ENCODE measurements at places on chromosomes 6 and 20.

DNA sequence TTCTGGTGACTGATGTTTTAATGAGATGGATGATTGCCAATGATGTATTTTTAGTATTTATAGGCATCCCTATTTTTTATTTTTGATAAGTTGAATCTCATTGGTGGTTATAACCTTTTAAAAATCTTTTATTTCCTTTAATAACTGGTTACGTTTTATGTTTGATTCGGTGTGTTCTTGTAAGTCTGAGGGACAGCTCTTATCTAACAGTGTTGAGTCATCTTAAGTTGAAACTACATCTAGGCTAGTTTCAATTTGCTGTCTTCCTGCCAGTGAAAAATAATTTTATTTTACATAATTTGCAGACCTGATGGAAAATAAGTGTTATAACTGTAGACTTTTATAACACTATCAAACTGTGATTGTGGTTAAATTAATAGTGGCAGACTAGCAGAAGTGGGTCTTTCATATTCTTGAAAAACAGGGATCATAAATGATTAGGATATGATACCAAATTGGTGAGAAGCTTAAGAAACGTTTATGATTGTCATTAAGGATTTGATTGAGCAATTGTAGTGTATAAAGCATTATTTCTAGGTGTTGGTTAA, 4.6 kb downstream of the AFDN start:
- DNase-seq, result no peak

GRCh38 chr20:12605751-12606150, 403.0 kb upstream of the SPTLC3 start:
- DNase-seq, result no peak

DNA sequence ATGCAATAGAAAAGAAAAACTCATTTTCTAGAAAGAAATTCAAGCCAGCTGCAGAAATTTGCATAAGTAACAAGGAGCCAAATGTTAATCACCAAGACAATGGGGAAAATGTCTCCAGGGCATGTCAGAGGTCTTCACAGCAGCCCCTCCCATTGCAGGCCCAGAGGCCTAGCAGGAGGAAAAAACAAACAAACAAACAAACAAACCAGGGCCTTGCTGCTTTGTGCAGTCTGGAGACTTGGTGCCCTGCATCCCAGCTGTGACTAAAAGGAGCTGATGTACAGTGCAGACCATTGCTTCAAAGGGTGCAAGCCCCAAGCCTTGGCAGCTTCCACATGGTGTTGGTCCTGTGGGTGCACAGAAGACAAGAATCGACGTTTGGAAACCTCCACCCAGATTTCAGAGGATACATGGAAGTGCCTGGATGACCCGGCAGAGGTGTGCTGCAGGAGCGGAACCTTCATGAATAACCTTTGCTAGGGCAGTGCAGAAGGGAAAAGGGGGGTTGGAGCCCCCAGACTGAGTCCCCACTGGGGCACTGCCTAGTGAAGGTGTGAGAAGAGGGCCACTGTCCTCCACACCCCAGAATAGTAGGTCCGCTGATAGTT, 110.9 kb upstream of the AKAP12 start:
- no peak for DNase-seq

DNA sequence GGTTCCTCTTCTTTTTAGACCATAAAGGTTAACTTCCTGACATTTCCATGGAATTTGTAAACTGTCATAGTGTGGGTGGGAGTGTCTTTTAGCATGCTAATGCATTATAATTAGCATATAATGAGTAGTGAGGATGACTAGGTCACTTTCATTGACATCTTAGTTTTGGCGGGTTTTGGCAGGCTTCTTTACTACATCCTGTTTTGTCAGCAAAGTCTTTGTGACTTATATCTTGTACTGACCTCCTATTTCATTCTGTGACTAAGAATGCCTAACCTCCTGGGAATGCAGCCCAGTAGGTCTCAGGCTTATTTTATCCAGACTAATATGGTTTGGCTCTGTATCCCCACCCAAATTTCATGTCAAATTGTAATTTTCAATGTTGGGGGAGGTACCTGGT, 149.6 kb upstream of the SYNCRIP start:
- DNase-seq, result no peak

DNA sequence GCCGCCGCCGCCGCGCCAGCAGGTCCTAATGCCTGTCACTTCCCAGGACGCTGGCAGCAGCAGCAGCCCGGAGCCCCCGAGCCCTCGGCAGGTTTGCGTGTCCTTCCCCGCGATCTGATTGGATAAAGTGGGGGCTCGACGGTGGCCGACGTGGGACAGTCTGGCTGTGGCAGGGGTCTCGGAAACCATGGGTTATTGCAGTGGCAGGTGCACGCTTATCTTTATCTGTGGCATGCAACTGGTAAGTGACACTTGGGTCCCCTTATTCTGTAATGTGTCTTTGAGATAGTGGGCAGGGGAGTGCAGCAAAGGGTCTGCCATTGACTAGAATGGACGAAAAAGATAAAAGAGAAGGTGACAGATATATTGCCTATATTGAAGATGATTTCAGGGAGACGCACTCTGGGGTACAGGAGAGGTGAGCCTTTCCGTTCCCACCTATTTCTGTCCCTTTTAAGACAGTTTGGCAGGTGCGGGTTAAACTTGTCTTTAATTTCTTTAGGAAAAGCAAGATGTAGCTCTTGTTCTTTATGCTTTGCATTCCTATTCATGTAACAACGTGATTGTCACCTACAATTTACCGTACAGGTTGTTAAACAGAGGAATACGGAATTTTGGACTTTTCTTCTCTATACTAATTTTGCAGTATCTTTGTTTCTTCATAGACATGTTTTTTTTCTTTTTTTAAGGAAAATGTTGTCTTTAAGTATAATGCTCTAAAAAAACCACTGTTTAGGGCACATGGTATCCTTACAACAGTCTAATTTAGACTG, 535 bp downstream of the NKAIN2 start:
- DNase-seq, result peak; percentile 61

GRCh38 chr20:48236000-48236970, 451.0 kb upstream of the SULF2 start:
- DNase-seq, result no peak

Measured in cerebellar cortex (tissue), 1 donor.